Stimulated activated CD8-positive, alpha-beta memory T cell treated with anti-CD3 and anti-CD28 coated beads, Interleukin-7, amount 100 ng/mL, for 4 hours (primary cell): ENCODE measurements at places on chromosomes 3 and 15.

- no peak for DNase-seq
Observed at GRCh38 chr15:33601461-33601860, 290.7 kb downstream of the RYR3 start.

- DNase-seq, result no peak
Observed at GRCh38 chr3:81170298-81170697, 591.1 kb downstream of the GBE1 start.

DNA sequence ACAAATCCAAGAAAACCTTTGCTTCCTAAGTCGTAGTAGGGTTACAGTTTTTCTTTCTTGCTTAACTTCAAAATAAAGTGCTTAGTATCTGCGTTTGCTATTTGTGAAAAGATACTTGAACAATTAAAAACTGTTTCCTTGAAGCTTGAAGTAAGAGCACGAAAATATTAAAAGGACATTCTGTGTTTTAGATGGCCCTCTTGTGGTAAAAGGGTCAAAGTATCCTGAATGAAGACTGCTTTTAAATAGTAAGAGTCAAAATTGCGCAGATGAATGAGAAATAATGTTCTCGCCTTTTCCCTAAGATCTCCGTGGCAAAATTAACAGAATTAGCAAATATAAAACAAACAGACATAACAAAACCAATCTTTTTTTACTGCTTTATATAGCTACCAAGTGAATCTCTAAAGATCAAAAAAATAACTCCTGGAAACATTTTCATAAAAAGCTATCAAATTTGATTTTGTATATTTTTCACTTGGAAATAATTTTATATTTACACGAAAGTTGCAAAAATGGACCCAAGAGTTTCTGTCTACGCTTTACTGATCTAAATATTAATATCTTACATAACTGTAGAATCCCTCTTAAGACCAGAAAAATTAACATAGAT is 175.4 kb downstream of the MBNL1 start:
- DNase-seq, result no peak

GRCh38 chr3:37610529-37610928 is 251.2 kb upstream of the CTDSPL start:
- DNase-seq, result no peak

GRCh38 chr15:29962407-29962806 is 120.3 kb upstream of the GOLGA8J start:
- no peak for DNase-seq

DNA sequence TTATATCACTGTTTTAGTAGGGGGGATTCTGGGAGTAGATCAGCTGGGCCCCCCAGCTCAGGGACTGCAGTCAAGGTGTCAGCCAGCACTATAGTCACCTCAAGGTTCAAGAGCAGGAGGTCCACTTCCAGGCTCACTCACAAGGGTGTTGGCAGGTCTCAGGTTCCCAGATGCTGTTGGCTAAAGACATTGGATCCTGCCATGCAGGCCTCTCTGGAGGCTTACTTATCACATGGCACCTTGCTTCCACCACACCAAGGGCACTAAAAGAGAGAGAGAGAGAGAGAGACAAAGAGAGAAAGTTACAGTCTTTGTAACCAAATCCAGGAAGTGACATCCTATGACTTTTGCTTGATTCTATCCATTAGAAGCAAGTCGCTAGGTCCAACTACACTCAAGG is 7.5 kb upstream of the PPP1R14D start:
- no peak for DNase-seq

- DNase-seq, result no peak
Observed at GRCh38 chr15:48850648-48851047, 27.3 kb upstream of the EID1 start.

DNA sequence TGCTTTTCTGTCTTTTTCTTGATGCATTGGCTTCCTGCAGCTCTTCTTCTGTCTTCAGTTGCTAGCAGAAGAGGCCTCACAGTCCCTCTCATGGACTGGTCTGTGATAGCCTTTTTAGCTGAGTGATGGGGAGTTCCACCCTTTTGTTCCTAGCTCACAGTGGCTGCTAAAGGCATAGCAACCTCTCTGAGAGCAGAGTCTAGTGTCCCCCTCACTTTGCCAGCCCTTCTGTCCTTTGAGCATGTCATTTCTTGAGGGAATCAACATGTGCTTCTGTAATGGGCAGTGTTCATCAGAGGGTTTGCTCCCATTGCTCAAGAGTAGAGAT is 44.4 kb downstream of the GAP43 start:
- DNase-seq, result no peak

- DNase-seq, result no peak
Observed at GRCh38 chr3:90010341-90010740, 902.9 kb downstream of the EPHA3 start.

DNA sequence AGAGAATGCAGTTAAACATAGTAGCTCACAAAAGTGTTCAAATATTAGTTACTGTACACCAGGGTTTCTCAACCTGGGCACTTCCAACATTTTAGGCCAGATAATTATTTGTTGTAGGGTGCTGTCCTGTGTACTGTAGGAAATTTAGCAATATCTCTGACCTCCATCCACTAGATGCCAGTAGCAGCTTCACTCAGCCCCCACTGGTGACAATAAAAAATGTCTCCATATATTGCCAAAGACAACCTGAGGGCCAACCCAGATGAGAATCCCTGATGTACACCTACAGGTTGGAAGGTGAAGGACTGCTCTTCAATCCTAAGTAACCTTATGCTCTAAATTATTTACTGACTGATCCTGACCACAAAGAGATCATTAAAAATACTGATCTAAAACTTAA is 32.5 kb downstream of the DCUN1D1 start:
- DNase-seq, result no peak

- no peak for DNase-seq
Observed at GRCh38 chr3:23073724-23074305, 129.3 kb upstream of the UBE2E2 start.

- no peak for DNase-seq
Observed at GRCh38 chr3:66106788-66107187, 68.1 kb upstream of the MAGI1 start.

GRCh38 chr3:151093905-151094304 is 8.4 kb downstream of the MED12L start:
- no peak for DNase-seq

- no peak for DNase-seq
Observed at GRCh38 chr3:99532246-99532645, 106.1 kb upstream of the COL8A1 start.

DNA sequence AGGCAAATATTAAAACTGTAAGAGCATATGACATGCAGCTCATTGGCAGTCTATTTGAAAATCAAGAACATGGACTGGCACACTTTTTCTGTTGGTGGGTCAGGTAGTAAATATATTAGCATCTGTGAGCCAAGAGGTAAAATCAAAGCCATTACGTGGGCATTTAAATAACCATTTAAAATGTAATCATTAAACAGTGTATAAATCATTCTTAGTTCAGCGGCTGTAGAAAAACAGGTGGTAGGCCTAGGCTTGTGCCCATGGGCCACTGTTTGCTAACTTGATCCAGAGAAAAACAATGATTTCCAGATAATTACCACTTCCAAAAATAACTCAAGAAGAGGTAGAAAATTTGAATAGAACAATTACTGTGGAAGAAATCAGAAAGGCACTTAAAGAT is 105.1 kb downstream of the CHST2 start:
- DNase-seq, result no peak

GRCh38 chr3:114400371-114400770 is 106.5 kb downstream of the TIGIT start:
- DNase-seq, result no peak

DNA sequence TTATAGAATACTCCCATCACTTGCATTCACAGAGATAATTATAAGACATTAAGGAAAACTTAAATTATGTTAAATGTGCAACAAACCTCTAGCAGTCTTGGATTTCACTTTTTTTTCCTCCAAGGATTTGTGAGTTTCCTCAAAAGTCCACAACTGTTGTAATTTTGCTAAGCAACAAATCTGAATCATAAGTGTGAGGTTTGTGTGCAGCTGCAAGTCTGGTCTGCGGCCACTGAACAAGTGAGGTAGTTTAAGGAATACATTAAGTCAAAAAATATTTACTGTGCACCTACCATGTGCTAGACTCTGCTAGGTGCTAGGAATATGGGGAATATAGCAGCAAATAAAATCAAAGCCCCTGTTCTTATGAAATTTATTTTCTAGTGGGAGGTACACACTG is 70.2 kb downstream of the LRRC28 start:
- DNase-seq, result no peak

DNA sequence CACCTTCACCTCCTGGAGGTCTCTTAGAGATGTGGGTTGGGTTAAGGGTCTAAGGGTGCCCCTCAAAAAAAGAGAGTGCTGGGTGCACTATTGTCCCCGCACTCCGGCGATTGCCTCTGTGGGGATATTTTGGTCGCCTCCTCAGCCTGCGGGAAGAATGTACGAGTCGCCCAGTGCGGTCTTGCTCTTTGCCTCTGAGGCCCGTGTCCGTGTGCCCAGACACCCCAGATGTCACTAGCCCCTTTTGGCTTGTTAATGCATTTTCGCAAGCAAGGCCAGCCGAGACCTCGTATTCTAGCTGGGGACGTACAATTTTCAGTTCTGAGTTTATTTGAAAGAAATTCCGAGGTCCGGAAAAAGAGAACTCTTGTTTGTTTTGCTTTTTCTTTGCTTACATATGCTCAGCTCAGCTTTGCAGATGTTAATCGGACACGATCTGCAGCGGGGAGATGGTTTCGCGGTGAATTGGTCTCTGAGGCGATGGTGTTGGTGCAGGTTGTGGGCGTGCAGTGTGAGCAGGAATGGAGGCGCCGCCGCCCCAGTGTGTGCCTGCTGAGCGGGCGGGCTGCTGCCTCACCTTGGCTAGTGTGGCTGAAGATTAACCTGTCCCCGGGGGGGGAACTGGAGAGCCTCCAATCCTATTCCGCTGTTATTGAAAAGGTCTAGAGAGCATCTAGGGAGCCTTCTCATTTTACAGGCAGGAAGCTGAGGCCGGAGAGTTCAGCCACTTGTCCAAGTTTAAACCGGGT is 1.4 kb downstream of the ST6GAL1 start:
- DNase-seq, result peak; percentile 67

DNA sequence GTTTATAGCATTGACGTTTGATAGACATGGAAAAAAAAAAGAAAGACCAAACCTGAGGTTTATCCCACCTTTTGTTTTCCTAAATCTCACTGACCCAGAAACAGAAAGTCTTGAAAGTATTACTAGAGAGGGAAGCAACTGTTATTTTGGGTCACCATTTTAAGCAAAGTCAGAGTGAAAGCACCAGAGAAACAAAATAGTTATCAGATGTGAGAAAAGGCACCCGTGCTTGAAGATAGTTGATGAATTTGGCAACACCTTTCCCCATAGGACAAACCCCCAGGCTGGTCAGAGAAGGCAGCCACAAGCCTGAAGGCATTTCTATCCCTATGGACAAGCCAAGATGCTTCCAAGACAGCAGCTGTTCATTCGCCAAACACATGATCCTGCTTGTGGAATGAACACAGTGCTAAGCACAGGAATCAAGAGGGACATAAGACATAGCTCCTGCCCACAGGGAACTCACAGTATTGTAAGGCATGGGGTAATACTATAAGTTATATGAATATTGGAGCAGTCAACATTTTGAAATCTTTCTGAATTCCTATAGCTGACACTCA is 170.9 kb downstream of the ERC2 start:
- DNase-seq, result no peak

- DNase-seq, result no peak
Observed at GRCh38 chr3:134378384-134378783, 4.1 kb upstream of the AMOTL2 start.

- DNase-seq, result no peak
Observed at GRCh38 chr15:71329497-71330260, 214.4 kb downstream of the THSD4 start.

DNA sequence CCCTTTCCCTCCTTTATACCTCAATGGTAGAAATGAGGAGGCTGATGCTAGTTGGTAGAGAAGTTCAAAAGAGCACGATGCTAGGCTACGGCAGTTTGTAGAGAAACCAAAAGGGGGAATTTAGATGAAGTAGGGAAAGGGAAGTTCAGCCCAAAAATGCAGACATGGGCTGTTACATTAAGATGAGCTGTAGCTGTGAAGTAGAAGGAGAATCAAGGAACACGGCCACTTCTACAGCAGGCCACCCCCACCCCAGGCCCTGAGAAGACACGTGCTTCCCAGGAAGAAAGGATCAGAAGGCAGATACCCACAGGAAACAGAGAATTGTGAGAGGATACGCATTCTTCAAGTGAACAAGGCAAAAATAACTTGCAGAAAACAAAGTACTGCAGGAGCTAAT is 2.1 kb upstream of the PARP14 start:
- no peak for DNase-seq

GRCh38 chr15:89333011-89333860 is 1.4 kb downstream of the POLG start:
- DNase-seq, result no peak

DNA sequence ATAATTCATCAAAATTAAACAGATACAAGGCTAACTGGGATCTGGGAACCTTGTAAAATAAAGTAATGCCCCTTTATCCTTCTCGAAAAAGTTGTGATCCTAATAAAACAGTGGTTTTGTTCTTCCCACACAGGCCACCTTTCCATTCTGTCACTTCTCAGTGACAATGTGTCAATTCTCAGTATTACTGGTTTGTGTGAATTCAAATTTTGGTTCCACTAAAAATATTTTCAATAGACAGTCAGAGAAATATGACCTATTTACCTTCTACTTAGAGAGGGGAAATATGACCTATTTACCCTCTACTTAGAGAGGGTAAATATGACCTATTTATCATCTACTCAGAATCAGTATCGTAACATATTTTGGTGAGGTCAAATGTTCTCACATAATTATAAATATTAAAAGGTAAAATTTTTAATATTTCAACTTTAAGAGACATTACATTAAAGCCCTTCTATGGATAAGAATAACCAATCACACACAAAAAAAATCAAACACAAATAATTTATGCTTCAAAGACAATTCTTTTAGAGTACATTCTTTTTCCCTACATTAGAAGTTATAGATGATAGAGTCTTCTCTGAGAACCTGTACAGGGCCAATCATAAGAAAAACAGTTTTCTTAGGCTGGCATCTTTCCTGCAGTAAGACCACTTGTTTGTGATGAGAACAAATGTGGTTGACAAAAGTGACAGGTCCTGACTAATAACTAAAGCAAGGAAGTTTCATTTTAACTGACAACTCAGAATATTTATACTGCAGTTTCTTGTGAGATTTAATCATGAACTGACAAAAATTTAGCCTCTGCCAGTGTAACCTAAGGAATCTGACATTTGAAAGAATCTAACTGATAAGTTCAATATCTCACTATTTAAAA is 323.3 kb downstream of the DIPK2A start:
- no peak for DNase-seq

DNA sequence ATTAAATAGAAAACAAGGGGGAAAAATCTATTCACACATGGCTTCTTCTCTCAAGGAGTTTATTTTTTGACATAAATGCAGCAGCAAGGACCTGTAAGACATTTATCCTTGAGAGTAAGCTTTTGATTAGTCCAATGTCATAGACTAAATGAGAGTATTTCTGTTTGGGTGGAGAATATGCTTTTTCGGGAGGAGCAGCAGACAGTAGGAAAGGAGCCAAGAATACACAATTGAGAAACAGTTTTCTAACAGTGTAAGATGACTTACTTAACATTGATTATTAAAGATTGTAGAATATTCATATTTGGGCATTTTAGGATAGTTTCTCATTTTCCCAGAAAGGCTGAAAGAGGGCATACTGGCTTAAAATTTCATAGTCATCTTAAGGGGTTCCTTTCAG is 65.9 kb upstream of the PAQR5 start:
- DNase-seq, result no peak

GRCh38 chr15:63350178-63350621 is 31.4 kb downstream of the CA12 start:
- DNase-seq, result no peak

- DNase-seq, result no peak
Observed at GRCh38 chr3:197994736-197995135, 34.7 kb downstream of the LMLN start.
